RKO (cell line): ENCODE measurements at places on chromosomes 2 and 18.

DNA sequence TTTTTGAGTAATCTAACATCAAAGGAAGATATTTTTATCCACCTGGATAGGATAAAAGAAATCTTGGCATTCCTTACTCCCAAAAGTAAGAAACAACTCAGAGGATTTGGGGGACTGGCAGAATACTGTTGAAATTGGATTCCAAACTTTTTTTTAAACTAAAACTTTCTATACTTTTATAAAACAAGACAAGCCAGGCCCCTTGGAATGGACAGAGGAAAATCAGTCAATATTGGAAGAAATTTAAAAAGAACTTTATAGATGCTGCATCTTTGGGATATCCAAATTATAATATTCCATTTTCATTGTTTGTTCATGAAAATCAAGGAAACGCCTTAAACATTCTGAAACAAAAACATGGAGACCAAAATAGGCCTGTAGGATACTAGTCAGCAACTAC is 147.6 kb upstream of the PIEZO2 start:
- DNase-seq: no peak

GRCh38 chr2:167196461-167197252 is 308.4 kb downstream of the XIRP2 start:
- DNase-seq: no peak

GRCh38 chr2:229230911-229231310 is 40.2 kb downstream of the PID1 start:
- no peak for DNase-seq

- no peak for DNase-seq
These were observed 50.9 kb downstream of the KIF1A start for GRCh38 chr2:240769096-240769495.

DNA sequence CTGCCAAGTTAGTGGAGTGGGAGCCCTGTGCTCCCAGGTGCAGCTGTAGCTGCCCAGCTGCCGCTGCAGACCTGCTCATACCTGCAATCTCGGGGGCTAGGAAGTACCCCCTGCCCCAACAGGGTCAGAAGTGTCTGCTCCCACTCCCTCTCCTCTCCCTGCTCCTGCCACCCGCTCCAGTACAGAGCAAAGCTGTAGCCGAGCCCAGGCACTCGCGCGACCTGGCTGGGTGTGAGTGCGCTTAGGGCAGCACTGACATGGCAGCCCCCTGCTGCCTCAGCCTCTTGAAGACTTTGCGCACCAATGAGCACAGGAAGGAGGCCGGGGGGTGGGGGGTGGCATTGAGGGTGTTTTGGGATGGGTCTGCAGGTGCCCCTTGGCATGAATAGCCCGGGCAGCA is 1951.4 kb downstream of the SUCLG1 start:
- DNase-seq: no peak

DNA sequence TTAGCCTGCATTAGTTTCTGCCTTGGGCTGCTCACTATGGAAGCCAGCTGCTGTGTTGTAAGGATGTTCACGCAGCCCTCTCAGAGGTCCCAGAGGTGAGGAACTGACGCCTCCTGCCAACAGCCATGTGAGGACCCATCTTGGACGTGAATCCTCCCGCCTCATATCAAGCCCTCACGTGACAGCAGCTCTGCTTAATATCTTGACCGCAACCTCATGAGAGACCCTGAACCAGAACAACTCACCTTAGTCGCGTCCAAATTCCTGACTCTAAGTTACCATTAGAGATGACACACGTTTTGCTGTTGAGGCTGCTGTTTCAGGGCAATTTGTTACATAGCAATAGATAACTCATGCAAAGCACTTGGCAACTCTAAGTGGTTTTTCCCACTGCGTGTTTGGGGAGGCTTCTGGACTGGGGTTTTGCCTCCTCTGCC is 97.7 kb downstream of the TMEM17 start:
- no peak for DNase-seq

GRCh38 chr2:240626531-240627300 is 1.4 kb downstream of the GPR35 start:
- DNase-seq: no peak

GRCh38 chr2:132733094-132733493 is 63.1 kb upstream of the LYPD1 start:
- no peak for DNase-seq

DNA sequence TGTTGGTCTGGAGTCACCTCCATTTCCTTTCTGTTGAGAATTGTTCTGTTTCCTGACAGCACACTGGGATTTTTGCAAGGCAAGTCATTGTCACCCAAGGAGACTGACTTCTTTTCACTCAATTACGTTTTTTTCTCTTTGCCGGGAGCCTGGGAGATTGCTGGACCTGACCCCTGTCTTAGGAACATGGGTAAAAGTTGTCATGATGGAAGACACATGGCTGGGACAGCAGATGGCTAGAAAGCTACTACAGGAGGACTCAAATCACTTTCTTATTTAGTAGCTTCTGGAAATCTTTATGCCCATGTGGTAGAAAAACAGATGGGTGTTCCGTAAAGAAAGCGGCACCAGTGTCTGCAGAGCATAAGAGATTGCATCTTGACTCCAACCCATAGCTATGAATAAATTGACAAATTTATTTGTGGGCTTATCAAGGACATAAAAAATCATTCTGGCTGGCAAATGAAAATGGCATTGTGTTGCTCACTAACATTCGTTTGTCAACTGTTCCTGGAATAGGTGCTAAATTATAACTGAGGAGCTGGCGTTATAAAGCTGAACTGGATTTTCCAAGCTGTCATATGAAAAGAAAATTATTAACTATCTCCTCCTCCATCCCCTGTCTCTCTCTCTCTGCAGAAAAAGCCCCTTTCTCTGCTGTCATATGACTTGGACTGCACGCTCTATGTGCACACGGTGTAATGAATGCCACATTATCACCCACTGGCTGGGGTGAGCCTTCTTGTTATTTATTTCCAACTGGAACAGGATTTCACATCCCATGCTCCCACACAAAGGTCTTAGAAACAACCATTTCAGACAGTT is 159.8 kb downstream of the SH3RF3 start:
- DNase-seq: no peak

DNA sequence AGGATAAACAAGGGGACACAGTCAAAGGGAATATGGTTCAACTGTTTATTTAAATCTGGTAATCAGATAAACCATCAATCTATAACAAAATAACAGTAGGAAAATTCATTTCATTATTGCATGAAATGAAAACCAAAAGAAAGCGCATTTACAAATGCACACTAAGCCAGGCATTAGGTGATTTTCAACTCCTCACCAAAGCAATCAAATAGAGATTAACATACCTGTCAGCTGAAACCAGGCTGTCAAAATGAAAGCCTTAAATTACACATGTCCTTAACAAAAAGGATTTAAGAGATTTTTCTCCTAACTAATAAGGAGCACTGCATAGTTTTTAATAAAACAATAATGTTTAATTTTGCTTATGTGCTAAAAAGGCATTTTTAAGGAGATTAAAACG is 23.0 kb downstream of the STK39 start:
- DNase-seq: no peak

- DNase-seq: no peak
These were observed 7.0 kb upstream of the CLEC4F start for GRCh38 chr2:70827388-70827787.

- DNase-seq: no peak
These were observed 60.1 kb upstream of the RBBP8 start for GRCh38 chr18:22872900-22873537.

GRCh38 chr2:217845301-217845700 is 157.5 kb downstream of the TNS1 start:
- no peak for DNase-seq

DNA sequence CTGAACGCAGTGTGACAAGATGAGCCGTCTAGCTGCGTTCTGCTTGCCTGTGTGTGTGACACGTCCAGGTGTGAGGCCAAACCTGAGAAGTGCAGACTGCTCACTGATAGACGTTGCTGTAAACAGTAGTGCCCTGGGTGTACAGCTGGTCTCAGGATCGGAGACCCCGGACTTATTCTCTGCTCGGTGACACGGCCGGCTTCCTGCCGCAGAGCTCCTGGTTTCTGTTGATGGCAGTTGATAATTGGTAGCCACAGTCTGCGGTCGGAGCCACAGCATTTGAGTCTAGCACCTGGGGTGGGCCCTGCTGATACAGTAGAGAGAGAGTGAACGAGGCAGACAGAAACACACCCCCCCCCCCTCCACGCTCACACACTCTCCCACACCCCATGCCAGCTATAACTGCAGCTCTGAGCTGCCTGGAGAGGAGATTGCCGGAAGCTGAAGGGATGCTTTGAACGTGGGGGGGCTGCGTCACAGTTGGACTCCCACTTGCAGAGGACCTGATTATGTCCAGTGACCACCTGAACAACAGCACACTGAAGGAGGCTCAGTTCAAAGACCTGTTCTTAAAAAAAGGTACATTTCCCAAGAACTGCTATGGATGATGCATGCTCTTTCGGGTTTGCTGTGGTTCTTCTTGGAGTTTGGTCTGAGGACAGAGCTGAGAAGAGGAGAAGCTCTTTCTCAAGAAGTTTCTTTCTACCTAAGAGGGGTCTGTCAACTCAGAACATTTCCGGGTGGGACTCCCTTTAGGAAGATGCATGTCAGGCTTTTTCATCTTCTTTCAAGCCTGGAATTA is 114.0 kb downstream of the FAM210A start:
- DNase-seq: no peak

DNA sequence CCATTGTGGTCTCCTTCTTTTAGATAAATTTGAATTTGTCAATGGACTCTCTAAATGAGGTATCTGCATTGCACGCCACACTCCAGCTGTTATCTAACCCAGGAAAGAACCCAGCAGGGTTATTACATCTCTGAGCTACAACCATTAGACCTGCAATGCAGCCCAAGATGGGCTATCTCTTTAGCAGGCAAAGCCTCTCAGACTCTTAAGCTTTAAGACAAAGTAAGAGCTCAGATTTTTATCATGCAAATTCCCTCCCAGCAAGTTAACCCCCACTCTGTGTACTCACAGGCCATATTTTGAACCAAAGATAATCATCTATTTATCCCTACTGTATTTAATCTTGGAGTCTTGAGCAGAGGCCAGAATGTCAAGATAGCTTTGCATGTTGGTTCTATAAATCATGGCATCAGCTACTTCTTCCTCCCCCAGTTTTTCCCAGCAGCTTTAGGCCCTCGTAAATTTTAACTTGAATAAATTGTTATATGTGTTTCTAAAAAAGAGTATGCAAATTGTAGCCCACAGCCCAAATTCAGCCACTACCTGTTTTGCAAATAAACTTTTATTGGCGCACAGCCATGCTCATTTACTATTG is 273.7 kb upstream of the PKDCC start:
- DNase-seq: no peak

DNA sequence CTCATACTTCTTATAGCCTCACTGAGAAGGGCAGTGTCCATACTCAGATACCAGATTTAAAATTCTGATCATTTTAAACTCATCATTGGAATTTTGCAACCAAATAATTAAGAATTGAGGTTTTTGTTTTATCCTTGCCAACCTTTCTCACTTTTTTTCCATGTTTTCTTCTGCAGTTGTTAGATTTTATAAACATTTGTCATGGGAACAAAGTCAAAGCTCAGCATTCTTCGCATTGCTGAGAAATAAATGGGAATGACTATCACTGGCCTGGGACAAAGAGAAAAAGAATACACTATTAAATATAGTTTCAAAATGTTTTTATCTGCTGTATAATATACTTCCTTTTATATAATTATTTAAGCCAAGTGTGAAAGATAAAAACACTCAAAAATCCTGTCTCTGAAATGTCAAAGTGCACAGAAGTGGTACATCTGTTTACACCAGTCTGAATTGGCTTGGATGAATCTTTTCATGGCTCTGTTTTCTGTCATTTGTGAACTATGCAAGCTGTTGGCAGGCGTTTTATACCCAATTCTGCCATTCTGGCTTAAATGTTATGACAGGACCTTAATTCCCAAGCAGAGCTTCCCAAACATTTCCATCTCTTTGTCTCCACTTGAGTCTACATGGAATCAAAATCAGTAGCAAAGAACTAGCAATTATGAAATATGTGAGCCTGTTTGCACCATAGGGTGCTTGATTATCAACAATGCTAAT is 249.3 kb upstream of the SYT4 start:
- no peak for DNase-seq

GRCh38 chr2:23291239-23291638 is 93.7 kb upstream of the KLHL29 start:
- no peak for DNase-seq

GRCh38 chr18:59470561-59471121 is 111.6 kb upstream of the LMAN1 start:
- DNase-seq: no peak

DNA sequence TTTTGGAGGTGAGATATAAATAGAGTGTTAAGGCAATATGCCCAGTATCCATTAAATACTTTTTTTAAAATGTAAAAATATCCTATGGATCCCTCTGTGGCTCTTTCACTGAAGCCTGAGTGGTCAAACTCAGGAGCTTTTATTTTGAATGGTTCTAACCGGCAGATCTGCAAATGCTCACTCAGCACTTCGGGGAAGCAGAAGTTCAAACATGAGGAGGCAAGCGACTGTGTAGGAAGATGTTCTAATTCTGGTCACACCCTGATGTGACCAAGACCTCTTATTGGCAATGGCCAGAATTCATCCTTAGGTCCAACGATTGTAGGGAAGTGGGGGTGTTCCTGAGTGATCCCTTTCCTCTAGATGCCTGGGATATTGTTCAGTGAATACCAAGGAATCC is 168.8 kb downstream of the CDCA7 start:
- DNase-seq: no peak

DNA sequence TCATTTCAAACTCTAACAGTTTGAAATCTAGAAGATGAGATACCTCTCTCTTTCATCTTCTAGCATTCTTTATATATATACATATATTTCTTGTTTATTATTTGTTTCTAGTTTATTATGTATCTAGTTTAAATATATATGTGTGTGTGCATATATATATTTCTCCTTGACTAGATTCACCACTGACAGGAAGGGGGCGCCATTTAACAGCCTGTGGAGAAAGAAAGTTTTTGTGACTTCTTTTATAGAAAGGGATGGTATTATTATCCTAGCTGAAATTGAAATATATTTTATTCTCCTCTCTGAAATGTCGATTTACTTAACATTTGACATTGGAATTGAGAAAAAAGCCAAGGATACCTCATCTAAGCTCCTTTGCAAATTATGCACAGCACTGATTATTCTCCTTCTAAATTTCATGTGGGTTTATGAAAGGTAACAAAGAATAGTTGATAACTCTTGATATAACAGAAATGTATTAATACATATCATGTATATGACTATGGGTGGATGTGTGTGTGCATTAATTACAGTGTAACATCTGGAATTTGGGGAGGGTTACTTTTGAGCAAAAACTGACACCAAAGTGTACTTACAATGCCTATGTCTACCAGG is 160.7 kb upstream of the NT5C1B start:
- DNase-seq: peak; percentile 53

- no peak for DNase-seq
These were observed 291.2 kb upstream of the HNMT start for GRCh38 chr2:137672989-137673552.

GRCh38 chr18:65769652-65770051 is 18.8 kb downstream of the CDH7 start:
- DNase-seq: no peak

DNA sequence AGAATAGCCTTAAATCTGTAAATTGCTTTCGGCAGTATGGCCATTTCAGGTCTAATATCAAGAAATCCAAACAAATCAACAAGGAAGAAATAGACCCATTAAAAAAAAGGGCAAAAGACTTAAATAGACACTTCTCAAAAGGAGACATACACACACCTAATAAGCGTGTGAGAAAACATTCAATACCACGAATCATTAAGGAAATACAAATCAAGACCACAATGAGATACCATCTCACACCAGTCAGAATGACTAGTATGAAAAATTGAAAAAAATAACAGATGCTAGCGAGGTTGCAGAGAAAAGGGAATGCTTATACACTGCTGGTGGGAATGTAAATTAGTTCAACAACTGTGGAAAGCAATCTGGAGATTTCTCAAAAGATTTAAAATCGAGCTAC is 243.2 kb downstream of the DSEL start:
- no peak for DNase-seq

- DNase-seq: peak; percentile 16
These were observed 1.4 kb downstream of the TM4SF20 start for GRCh38 chr2:227377467-227378351.
